Inflammatory macrophage (primary cell): ENCODE measurements at places on chromosomes 7 and 10.

GRCh38 chr10:126372396-126372795 is 15.9 kb downstream of the ADAM12 start:
- DNase-seq, result no peak

DNA sequence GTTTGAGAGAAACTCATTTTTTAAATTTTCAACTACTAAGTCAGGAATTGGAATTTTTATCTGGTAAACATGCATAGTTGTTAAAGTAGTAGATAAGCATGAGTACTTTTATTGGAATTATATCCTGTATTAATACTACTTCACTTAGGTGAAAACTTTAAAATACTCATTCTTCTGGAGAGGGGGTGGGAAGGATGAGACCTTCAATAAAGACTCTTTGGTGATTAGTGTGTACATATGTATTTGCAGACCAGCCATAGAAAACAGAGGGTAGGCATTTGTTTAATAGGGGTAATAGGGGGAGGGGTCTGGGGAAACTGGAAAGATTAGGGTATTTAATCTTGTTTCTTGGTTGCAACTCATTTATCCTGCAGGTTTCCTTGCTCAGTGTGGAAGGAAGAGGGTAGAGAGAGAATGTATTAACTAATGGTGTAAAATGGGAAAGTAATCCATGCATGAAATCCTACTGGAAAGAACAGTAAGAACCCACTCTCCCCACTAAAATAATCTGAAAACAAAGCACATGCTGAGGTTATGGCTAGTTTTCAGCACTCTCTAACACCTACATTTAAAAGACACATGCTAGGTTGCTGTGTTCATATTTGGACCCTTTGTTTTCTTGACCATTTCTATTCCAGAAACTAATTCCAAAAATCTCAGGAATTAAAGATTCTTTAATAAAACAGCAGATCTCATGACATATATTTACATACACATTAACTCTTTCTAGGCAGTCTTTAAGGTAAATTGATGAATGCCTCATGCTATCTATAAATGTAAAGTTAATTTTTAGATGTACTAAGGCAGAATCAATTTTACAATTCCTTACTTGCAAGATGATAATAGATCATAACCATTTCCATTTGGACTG is 6.2 kb upstream of the IGF2BP3 start:
- DNase-seq, result no peak

GRCh38 chr10:44950326-44951225 is 9.0 kb upstream of the RASSF4 start:
- no peak for DNase-seq

DNA sequence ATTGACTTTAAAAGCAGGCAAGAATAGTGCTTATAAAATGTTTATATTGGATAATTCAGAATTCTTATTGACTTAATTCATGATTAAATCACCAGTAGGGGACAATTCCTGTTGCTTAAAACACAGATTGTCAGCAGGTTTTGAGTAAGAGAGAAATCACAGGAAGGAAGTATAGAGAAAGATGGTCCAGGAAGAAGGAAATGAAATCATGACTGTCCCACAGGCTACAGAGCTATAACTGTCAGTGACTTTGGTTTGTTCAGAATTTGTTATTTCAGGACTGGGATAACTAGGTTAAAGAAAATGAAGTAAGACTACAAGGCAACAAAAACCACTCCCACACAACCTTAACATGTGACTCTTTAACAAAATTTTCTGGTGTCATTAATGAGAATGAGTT is 6.8 kb downstream of the GNGT1 start:
- DNase-seq, result no peak

DNA sequence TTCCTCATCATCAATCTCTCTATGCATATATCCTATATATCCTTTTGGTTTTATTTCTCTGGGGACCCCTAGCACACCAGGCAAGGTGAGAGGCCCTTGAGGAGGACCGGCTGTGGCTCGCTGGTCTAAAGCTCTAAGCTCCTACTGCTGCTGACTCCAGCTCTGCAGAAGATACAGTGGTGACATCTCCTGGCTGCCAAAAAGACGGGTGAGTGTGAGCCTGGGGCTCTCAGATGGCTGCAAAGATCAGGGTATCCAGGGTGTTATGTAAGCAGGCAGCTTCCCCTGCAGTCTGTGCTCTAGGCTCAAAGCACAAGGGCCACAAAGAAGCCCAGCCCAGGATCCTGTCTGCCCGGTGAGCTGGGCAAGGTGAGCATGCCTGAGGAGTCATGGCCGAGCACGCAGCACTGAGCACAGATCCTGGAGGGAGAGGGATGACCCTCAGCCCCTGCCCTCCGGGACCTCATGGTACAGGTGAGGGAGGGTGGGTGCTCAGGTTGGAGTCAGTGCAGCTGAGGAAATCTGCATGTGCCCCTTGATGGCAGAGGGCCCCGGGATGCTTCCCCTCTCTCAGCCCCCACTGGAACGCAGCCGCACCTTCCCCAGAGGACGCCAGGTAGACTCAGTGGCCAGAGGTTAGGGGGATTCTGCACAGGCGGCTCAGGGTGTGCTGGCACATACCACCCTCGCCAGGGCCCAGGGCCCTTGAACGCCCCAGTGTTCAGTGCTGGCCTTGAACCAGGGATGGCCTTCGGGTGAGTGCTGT is 95.4 kb upstream of the INSIG1 start:
- no peak for DNase-seq

- DNase-seq, result peak; percentile 69
Measured at GRCh38 chr7:37833107-37833817, 15.1 kb upstream of the NME8 start.

DNA sequence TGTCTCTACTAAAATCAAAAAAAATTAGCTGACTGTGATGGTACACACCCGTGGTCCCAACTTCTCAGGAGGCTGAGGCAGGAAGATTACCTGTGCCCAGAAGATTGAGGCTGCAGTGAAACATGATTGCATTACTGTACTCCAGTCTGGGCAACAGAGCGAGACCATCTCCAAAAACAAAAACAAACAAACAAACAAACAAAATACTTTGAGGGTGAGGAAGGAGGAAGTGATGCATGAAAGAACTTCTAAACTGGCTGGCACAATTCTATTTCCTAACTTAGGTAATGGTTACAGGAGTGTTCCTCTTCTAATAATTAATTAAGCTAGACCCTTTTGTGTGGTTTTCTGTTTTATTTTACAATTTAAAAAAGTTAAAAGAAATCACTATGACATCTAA is 15.5 kb downstream of the WAPL start:
- DNase-seq, result no peak

- no peak for DNase-seq
Measured at GRCh38 chr7:33849004-33849403, 56.3 kb upstream of the BMPER start.

DNA sequence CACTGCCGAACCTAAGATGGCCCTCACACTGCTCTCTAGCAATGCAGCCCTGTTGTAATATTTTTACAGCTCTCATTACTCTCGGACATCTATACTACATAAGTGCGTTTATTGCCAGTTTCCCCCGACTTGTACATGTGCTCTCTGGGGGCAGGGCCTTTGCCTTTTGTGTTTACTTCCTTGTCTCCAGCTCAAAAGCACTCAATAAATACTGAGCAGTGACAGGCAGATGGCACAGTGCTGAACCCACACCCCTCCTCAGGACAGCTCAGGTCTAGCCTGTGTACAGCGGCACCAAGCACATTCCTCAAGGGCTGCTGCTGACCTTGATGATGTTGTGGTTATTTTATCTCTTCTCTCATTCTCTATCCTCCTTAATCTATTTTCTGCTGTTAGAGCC is 68.0 kb upstream of the ELMO1 start:
- DNase-seq, result no peak

DNA sequence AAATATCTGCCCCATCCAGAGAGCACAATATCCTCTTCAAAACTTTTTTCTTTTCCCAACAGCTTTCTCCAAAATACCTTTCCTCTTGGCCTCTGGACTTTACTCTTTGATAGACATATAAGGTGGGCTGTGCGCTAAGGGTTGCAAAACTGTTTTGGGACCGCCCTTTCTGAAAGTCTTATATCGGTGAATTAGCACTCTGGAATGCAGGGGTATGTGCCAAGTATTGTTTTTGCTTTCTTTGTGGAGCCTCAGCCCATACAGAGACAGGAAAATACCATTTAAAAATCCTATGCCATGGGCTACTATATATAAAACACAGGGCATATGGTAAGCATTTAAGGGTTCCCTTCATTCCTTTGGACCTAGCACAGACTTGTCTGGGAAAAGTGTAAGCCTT is 37.7 kb downstream of the PPP1R17 start:
- no peak for DNase-seq

- DNase-seq, result no peak
Measured at GRCh38 chr7:28155964-28156363, 24.6 kb downstream of the JAZF1 start.

- DNase-seq, result peak; percentile 40
Measured at GRCh38 chr7:91325726-91326125, 61.5 kb downstream of the FZD1 start.

GRCh38 chr7:138237995-138238394 is 161.7 kb downstream of the AKR1D1 start:
- no peak for DNase-seq

DNA sequence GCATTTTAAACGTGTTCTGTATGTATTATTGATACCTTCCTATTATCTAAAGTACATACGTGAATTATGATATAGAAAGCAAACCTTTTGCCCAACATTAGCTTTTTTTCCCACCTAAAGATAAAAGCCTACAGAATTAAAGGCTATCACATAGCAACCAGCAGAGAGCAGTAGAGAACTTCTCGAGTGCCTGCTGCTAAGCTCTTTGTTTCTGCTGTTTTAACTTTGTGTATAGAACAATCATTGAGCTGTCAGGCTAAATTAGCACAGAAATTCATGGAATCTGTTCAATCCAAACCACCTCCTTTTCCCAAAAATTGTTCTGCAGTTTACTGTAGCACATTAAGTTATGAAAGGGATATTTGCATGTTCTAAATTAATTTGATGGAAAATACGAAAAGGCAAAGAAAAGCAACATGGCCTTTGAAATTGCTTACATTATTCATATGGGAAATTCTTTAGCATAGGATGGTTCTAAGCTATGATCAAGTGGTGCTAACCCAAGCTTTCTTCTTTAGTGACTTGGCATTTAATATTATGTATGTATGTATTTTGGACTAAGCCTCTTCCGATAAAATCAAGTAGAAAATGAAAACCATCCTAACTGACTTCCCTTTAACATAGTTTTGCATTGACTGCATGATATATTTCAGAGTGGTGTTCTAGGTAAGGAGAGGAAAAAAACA is 1288.5 kb downstream of the GATA3 start:
- peak; percentile 30 for DNase-seq

DNA sequence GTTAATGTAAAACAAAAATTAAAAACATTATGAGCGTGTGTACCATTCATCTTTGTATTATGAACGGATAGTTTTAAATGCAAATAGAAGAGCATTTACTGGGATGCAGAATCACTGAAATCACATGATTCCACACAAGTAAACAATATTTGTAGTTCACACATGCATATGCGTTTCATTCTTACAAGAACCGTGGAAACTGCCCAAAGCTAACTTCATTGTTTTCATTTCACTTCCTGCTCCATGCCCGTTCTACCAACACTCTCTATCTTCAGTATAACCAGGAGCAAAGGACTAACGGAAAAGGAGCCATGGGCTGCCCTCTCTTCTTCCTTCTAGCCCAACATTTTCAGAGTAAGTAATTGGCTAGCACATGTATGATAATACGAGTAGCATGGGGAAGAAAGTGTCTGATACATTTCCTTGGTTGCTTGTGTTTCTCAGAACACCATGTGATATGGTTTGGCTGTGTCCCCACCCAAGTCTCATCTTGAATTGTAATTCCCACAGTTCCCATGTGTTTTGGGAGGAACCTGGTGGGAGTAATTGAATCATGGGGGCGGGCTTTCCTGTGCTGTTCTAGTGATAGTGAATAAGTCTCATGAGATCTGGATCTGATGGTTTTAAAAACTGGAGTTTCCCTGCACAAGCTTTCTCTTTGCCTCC is 38.8 kb downstream of the ZNF783 start:
- no peak for DNase-seq

DNA sequence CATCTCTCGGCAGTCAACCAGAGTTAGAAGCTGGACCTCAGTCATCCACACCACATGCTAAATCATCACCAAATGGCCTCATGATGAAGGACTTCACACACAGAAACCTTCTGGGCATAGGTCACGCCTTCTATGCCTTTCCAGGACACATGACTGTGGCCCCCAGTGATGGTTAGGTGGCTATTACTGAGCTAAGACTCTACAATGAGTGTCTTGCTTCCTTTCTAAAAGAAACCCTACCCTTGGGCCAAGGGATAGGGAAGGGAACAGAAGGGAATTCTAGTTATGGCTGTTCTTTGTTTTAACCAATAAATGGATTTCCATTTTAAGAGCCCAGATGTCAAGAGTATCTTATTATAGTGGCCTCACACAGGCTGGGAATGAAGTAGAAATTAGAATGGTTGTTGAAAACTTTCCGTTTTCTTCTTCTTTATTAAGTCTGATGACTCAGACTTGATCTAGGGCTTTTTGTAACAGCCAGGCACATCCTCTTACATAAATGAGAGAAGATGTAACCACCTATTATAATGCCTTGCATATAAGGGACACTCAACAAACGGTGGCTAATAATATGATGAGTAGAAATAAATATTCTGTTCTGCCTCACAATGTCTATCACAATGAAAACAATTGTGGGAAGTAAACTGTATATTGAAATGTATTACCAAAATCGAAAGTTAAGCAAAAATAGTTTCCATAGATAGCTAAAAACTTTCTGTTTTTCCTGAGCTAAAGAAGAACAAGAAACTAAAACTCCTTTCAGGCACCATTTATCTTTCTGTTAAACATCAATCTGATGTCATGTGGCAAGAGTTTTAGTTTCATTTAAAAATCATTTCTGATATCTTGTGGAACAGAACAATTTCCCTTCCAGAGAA is 62.5 kb upstream of the TOMM7 start:
- DNase-seq, result no peak

DNA sequence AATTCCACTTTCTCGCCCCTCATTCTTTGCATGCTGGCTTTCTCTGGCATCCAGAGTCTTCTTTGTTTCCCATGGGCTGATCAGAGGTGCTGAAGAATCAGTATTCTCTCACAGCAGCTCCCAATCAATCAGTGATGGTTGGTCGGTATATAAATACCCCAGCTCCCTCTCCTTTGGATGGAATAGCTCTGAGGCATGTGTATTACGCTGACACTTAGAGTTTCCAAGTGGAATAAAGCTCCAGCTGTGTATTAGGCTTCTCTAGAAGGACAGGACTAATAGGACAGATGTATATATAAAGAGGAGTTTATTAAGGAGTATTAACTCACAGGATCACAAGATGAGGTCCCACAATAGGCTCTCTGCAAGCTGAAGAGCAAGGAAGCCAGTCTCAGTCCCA is 218.3 kb upstream of the GRB10 start:
- no peak for DNase-seq

DNA sequence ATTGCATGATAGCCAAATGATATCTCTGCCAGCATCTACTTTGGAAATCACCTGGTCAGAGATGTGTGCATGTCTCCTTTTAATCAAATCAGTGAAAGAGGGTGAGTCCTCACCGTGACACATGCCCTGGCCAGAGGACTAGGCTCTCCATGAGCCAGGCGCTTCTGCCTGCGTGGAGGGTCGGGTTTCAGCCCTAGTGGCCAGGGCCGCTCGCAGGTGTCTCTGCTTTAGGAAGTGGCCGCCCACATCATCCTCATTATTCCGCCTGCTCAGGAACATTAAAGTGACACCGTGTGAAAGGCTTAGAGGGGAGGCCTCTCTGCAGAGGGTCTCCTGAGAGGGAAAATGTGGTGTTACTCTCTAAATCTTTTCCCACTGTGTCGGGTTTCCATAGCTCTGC is 173.6 kb upstream of the PRKCQ start:
- no peak for DNase-seq

GRCh38 chr10:12097791-12098190 is 29.0 kb downstream of the DHTKD1 start:
- DNase-seq, result no peak

GRCh38 chr10:6788231-6788630 is 208.2 kb upstream of the PRKCQ start:
- no peak for DNase-seq
